ENCODE measurements at places on chromosomes 1 and 21.

DNA sequence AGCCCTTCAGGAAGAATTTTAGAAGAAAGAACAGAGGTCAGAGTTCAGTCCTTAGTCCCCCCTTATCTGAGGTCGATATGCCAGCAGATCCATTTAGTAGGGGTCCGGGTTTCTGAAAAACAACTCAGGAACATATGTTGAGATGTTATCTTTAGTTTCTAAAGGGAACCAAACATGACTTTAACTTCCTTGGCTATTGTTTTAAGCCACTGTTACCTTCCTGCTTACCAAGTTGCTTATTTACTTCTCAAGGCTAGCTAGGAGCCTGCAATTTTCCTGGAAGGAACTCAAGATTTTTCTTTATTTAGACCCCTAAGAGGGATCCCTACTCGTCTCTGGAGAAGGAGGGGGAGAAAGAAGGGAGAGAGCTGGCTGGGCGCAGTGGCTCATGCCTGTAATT is 54.3 kb downstream of the KCNC4 start:
- no peak for DNase-seq

DNA sequence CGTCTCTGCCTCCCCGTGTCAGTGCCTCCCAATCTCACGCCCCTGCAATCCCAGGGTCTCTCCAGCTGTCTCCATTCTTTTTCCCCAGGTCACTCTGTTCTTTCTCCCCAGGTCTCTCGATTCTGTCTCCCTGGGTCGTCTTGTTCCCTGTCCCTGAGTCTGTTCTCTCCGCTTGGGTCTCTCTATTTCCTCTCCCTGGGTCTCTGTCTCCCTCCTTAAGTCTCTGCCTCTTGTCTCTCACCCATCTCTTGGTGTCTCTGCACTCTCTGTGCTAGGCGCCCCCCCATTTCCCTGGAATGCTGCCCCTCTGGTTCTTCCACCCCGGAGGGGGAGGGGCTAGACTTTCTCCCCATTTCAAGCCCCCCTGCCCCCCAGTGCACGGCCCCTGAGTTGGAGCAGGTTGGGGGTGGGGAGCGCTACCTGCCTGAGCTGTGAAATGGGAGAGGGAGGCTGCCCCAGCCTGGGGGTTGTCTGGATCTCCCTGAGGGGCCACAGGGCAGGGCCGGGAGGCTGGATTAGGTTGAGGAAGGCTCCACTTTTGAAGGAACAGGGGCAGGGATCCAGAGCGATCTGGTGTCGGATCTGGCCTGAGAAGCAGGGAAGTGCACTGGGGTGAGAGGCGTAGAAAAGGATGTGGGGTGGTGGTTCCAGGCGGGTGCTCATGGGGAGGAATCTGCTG is 1.4 kb downstream of the PTPRF start:
- DNase-seq = no peak

DNA sequence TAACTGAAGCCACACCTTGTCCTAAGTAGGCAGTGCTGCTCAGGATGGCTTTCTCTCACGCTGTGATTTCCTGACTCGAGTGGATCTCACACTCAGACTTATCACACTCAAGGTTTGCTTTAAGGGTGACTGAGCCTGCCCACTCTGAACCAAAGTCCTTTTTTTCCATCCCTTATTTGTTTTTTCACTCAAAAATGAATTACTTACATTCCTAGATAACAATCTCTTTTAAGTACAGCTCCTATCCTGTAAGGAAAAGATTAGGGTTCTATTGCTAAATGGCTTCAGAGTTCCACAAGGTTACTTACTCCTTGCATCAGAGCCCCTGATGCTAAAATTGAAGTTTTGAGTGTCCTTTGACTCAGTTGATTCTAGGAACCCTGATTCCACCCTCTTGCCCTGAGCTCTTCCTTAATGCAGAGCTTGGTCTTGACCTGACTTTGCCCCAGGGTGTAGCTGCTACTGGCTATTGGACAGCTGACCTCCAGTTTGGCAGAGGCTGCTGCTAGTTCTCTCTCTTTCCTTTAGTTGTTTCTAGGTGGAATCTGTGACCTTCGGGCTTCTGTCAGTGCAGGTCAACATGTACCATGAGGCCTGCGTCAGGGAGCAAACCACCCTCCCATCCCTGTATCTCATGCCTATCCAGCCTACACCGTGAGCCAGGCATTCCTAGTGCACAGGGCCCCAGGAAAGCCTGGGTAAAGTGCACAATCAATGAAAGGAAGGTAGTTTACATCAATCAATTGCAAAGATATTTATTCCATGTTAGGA is 80.1 kb upstream of the CD55 start:
- no peak for DNase-seq

GRCh38 chr21:32779983-32780382 is 8.4 kb upstream of the PAXBP1 start:
- no peak for DNase-seq

- DNase-seq = no peak
These were observed 27.4 kb downstream of the LGALS8 start for GRCh38 chr1:236550961-236551851.

GRCh38 chr1:77832901-77833300 is 53.5 kb downstream of the MIGA1 start:
- no peak for DNase-seq

DNA sequence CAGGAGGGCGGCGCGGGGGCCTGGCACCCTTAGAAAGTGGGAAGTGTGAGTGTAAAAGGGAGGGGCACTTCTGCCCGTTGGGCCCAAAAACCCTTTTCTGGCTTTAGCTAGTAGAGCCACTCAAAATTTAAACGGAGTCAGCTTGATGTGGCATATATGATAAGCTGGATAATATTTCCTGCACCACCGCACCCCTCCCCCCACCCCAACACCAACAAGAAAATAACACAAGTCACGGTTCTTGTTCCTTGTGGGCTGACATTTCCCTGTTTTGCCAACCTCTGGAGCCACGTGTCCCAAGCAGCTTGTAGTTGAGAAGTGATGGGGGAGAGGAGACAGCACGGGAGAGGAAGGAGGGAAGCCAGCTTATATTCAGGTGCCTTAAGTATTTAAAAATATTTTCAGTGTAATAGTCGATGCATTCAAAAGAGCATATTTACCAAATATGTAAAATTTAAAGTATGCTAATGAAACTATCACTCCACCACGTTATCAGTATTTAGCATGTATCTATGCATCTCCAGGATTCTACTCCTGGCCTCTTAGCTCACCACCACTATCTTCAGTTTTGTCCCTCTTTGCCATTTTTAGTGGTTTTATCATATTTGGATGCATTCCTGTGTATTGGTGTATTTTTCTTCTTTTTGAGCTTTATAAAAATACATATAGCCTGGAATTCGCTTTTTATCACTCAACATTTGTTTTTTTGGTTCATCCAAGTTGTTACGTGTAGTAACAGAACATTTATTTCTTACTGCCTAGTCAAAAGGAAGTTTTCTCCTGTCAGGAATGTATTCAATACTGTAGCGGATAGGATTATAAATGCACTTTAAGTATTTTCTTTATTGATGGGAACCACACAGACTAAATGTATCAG is 773 bp upstream of the DDX59 start:
- DNase-seq = no peak

DNA sequence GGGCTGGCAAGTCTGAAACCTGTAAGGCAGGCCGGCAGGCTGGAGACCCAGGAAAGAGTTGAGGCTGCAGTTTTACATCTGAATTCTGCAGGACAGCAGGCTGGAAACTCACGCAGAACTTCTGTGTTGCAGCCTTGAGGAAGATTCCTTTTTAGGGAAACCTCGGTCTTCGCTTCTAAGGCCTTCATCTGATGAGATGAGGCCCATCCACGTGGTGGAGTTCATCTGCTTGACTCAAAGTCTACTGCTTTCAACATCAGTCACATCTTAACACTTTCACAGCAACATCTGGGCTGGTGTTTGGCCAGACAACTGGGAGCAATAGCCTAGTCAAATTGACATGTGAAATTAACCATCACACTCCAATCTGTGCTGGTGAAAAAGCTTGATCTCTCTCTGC is 57.1 kb downstream of the EVA1C start:
- no peak for DNase-seq

- no peak for DNase-seq
These were observed 33.5 kb downstream of the EPHA10 start for GRCh38 chr1:37731312-37732019.

DNA sequence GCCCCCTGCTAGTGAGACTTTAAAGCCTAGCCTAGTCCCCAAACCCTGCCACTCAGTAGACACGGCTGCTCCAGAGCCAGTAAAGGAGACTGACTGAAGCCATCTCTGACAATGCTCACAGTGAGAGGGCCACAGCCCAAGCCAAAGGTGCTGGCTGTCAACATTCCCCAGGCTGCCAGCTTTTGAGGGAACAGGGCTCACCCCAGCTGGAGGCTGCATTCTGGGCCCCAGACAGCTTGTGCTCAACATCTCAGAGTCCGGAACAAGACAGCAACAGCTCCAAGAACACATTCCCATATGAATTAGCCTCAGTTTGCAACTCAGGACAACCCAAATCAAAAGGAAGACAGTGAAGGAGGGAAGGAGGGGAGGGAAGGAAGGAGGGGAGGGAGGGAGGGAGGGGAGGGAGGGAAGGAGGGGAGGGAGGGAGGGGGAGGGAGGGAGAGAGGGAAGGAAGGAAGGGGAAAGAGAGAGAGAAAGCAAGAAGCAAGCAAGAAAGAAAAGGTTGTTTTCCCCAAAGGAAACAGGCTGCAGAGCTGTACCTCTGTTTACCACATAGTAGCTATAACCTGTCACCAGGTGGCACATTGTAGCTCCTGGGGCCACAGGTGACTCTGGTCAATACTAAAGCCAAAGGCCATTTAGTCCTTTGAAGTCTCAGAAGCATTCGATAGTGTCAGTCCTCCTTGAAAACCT is 5.4 kb downstream of the ARTN start:
- DNase-seq = no peak

- DNase-seq = no peak
These were observed 181.1 kb downstream of the DYRK1A start for GRCh38 chr21:37547615-37548200.
